AG09309 (cell line): ENCODE measurements at places on chromosomes 6 and 20.

GRCh38 chr6:126227833-126228702, 111.8 kb upstream of the CENPW start:
- DNase-seq, result no peak

DNA sequence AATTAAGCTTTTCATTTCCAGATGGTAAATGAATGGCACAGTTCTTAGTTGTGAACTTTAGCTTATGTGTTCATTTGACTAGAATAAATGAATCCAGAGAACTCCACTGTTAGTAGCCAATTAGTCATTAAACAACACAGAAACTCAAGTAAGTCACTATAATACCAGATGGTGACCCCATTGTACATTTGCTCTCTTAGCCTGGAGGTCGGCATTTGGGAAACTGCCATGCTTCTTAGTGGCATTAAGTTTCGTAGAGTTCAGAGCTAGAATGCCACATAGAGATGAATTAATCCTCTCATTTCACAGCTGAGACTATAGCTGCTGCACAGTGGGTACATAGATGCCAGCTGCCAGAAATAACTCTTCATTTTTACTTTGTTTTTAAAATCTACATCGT, 10.8 kb upstream of the DTNBP1 start:
- DNase-seq, result no peak

GRCh38 chr6:170202416-170203135, 88.3 kb downstream of the DLL1 start:
- DNase-seq, result no peak

DNA sequence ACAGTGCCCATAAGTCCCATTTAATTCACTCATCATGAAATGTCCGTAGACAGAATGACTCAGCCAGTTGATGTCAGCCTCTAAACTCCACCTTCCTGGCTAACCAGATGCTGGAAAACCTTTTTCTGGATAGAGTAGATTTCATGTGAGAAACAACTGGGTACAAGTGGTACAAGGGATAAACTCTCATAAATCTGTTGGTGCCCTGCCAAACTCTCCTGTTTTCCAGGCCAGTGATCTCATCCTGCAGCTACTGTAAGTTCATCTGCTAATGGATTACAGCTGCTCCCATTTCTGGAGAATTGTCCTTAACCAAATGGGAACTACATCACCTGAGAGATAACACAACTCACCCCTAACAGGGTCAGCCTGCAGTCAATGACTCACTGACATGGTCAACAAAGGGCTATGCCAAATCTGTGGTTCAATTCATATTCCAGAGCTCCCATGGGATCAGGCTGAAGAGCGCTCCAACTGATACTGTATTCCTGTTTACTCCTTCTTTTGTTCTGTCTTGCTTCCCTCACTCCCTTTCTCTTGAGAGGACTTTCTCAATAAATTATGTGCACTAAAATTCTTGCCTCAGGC, 210.1 kb upstream of the HDDC2 start:
- no peak for DNase-seq

- peak; percentile 16 for DNase-seq
Observed at GRCh38 chr20:54115172-54115854, 44.9 kb upstream of the BCAS1 start.
